ENCODE measurements at places on chromosomes 1 and 21.

GRCh38 chr1:53138991-53139884, 3.2 kb downstream of the SLC1A7 start:
- DNase-seq: no peak

GRCh38 chr1:109622895-109623294, 3.3 kb downstream of the AMPD2 start:
- DNase-seq: no peak

GRCh38 chr1:219071209-219071608, 102.5 kb upstream of the LYPLAL1 start:
- no peak for DNase-seq

DNA sequence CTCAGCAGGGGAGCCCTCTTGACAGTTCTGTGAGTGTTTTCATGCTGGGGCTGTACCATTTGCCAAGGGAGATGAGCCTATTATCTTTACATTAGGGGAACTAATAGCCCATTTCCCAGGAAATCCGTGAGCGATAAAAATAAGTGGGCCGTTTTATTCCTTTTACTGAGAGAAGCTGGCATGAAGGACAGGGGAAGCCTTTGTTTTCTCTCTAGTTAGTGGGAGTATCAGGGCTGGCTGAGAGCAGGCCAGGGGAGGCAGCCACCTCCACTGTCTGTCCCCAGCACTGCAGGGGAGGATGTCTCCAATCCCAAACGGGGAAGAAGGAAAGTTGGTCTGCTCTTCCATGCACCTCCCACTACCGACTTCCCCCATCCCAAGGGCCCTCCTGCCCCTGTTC, 2.5 kb downstream of the UBL4B start:
- DNase-seq: no peak

DNA sequence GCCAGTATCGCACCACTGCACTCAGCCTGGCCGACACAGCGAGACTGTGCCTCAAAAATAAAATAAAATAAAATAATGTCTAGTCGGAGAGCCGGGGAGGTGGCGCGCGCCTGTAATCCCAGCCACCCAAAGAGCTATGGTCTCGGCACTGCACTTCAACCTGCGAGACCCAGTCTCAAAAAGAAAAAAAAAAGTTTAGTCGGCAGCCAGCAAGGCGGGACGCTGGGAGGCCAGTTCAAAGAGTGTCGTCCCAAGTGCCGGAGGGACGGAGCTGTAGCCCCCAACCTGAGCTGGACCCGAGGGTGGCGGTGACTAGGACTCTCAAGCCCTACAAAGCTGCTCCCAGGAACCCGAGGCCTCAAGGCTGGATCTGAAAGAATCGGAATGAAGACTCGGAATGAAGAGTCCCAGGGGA, 632 bp upstream of the FALEC start:
- no peak for DNase-seq

- no peak for DNase-seq
Measured at GRCh38 chr1:187121661-187122060, 292.9 kb downstream of the PLA2G4A start.

GRCh38 chr1:99348397-99349132, 84.3 kb downstream of the PLPPR4 start:
- DNase-seq: no peak

GRCh38 chr1:19313636-19313959, 1.5 kb downstream of the SLC66A1 start:
- DNase-seq: no peak

- DNase-seq: no peak
Measured at GRCh38 chr1:180545991-180546390, 12.8 kb upstream of the OVAAL start.

GRCh38 chr1:20057886-20058420, 12.0 kb upstream of the PLA2G5 start:
- DNase-seq: no peak

GRCh38 chr21:27572696-27573095, 605.8 kb upstream of the ADAMTS5 start:
- no peak for DNase-seq

- DNase-seq: no peak
Measured at GRCh38 chr1:41341365-41341683, 19.9 kb upstream of the FOXO6 start.

- no peak for DNase-seq
Measured at GRCh38 chr1:85088408-85088784, 40.1 kb upstream of the MCOLN3 start.

- peak; percentile 50 for DNase-seq
Measured at GRCh38 chr1:15326691-15327588, 79.9 kb downstream of the FHAD1 start.

All from neuronal stem cell (in vitro differentiated cells).